ENCODE measurements at places on chromosomes 1 and 21.

GRCh38 chr1:70319750-70320149, 34.8 kb downstream of the ANKRD13C start:
- no peak for DNase-seq

- DNase-seq, result no peak
Measured at GRCh38 chr1:95806171-95806570, 572.2 kb downstream of the RWDD3 start.

GRCh38 chr1:16120940-16121410, 34.9 kb downstream of the EPHA2 start:
- no peak for DNase-seq

DNA sequence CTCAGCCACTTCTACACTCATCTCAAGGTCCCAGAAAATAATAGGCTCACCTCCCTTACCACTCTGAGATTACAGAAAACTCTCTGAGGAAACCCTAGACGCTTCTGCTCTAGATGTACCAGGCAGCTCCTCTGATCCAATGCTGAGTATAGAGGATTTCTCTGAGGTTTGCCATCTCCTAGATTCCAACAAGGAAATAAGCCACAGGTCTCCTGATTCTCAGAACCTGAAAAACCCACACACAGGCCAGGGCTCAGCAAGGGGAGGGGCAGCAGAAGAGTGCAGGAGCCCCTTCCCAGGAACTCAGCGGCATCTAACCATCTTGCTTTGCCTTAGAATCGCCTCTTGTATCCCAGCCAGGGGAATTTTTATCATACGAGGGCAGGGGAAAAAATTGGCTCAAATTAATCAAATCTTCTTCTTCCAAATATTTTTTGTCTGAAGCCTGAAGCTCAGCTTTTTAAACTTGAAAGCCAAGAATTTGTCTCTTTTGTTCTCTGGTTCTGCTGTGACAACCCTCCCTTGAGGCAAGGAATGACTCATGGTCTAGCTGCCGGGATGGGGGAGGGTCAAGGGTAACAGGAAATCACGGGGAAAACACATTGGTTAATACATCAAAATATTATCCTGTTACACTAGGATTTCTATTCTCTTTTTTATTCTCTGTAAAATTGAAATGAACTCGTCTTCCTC, 30.8 kb downstream of the GORAB start:
- no peak for DNase-seq

- no peak for DNase-seq
Measured at GRCh38 chr1:167090314-167090942, at the start of gene GPA33. Gene GPA33, minus strand, starts transcription at chr1:167090377. Its CDS starts 90 bp downstream, at chr1:167090287.

GRCh38 chr1:230242326-230242725, 175.3 kb downstream of the GALNT2 start:
- DNase-seq, result no peak

GRCh38 chr1:45876000-45876617, 72.7 kb downstream of the MAST2 start:
- no peak for DNase-seq

- no peak for DNase-seq
Measured at GRCh38 chr1:193406901-193407300, 220.5 kb upstream of the B3GALT2 start.

DNA sequence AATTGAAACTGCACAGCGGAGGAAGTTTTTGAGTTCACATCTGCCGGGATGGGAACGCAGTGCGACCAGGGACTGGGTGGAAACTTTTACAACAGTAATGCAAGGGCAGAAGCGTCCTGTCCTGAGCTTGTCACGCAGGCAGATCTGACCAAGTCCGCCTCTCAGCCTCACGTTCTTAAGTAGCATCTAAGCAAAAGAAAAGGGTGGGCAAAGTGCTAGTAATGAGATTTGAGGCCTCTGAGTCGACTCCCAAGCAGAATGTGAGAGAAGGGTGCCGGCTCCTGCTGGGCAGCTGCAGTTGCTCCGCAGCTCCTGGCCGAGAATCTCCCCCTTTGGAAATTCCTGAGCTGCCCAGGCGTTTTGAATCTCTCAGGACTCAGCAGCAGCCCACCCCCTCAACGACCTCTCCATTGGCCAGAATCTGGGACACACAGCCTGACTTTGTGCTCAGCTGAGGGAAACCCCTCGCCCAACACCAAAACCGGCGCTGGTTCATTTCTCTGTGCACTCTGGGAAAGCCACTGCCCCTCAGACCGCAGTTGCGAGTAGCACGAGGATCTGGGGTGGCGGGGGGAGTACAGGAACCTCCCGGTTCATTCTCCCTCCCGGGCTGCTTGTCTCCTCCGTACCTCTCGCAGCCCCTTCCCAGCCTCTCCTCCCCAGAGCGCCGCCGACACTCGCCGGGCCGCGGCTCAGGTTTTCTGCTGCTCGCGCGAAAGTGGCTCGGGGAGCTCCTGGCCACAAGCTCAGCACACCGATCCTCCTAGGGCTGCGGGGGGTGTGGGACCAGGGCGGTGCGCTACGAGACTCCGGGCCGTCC, 913 bp upstream of the S1PR1 start:
- peak; percentile 32 for DNase-seq

- no peak for DNase-seq
Measured at GRCh38 chr1:94304553-94304952, 67.2 kb upstream of the ARHGAP29 start.

DNA sequence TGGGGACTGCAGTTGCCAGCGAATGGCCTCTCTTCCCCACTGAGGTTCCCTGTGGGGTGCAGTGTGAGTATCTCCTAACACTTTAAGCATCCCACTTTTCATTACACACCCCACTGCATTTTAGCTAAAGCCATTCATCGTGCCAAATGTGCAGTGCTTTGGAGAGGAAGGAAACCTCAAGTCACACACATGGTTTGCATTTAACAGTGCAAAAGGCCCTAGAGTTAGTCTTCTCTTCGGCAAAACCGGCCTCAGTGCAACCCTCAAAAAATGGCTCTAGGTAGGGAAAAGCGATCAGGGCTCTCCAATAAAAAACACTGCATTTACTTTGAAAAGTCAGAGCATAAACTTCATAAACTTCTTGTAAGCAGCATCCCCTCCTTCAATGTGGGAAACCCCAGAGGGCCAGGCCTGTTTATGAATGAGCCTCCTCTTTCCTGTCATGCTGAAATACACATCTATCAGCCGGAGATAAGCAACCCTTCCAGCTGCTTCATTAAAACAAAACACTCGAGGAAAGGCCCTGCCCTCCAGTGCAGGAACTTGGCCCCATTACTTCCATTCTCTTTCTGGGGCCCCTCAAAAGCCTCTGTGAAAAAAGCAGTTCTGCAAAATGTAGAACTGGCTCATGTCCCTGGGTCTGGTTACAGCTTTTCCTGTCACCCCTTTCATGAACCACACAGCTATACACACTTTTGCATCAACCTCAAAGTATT, 184.0 kb downstream of the CDC7 start:
- no peak for DNase-seq

Measured in activated gamma-delta T cell (primary cell).